Activated CD8-positive, alpha-beta memory T cell treated with anti-CD3 and anti-CD28 coated beads for 1 hour (primary cell): ENCODE measurements at places on chromosomes 7 and 10.

- DNase-seq = no peak
Measured at GRCh38 chr10:102159051-102159597, 6.9 kb downstream of the NOLC1 start.

DNA sequence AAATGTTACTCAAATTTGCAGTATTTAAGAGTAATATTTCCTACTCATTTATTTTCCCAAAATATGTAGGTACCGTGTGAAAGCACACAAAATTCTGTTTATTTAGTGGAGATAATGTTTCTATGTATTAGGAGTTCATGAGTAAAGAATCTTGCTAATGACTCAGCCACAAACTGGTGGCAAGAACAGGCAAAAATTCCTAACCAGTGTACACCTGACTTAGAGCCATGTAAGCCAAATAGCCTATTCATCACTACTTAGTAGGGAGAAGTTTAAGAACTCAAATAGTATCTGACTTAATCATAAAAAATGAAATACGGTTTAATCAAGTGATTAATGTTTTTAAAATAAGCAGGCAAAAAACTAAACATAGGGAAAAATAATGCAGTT lies 169.0 kb downstream of the SRPK2 start:
- DNase-seq = no peak

DNA sequence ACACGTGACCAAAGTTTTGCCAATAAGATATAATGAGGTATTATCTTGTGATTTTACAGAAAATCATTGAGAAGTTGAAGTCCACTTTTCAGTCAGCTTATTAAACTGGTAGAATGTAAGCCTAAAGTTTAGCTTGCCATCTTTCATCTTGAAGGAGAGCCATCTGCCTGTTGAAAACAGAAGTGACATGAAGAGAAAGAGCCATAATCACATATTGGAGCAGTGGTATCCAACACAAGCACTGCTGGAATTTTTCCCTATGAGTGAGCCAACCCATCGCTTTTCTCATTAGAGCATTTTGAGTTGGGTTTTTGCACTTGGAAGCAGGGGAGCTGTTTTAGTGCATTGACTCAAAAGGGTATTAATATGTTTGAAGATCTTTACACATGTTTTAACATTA lies 117.6 kb upstream of the FERD3L start:
- no peak for DNase-seq

DNA sequence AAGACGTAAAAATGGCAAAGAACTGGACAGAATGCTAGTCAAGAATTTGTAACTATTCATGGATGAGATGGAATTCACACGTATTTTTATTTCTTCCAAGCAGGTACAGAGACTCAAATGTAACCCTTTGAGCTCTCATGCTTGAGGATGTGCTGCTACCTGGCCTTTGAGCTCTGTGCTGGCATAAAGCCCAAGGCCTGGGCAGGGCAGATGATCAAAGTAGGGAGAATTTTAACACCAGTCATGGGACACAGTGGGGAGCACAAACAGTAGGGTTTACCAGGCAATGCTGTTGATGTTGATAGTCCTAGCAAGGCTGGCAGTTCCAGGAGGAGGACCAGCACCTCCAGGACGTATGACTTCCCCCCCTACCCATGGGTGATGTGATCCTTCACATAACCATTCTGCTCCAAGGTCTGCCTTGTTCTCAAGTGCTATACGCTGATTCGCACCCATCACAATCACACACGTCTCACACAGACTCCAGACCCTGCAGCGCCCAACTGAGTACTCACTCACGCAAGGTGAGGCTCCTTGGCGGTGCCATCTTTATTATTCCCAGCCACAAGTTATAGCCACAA lies 48.6 kb upstream of the DLG5 start:
- no peak for DNase-seq

- DNase-seq = no peak
Measured at GRCh38 chr10:675532-675931, 13.9 kb downstream of the DIP2C start.

DNA sequence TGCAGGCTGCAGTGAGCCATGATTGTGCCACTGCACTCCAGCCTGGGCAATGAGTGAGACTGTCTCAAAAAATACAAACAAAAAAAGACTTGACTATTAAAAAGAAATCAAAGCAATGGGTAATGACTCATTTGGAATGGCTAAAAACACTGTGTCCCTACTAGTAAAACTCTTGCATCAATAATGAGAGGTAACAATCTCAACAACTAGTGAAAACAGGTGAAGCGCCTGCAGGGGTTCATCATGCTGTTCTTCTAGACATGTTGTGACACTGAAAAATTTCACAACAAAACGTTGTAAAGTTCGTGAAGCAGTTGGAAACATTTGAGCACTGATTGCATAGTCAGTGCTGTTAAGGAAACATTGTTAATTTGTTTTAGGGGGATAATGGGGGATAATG lies 26.9 kb upstream of the SLC29A4 start:
- DNase-seq = no peak

GRCh38 chr7:38574086-38574485 lies 57.1 kb downstream of the AMPH start:
- no peak for DNase-seq

DNA sequence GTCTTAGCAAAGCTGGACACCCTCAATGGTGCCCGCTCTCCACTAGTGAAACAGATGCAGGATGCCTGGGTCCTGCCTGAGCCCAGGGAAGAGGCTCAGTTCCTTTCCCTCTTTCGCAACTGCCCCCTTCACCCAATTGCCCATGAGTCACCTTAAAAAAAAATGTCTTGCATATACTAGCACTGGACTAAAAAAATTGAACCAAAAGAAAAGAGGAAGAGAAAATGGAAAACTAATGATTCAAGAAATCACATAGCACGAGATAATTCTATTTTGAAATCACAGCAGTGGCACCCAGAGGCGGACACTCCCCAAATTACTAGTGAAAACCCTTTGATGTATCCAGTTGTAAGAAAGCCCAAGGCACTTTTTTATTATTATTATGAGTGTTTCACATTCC lies 972.5 kb downstream of the LRMDA start:
- no peak for DNase-seq
